ENCODE measurements at places on chromosomes 4 and X.
A peak's percentile ranks its signal among the peaks of the same experiment; 100 is the strongest.

DNA sequence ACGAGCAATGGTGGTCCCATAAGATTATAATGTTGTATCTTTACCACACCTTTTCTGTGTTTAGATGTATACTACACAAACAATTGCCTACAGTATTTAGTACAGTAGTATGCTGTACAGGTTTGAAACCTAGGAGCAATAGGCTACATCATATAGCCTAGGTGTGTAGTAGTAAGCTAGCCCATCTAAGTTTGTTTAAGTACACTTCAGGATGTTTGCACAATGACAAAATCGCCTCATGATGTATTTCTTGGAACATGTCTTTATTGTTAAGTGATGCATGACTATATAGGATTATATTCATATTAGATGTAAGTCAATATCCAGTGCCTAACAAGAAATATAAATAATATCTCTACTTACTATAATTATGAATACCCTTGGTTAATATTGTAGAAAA lies 104.6 kb downstream of the SLC10A6 start:
- DNase-seq: no peak

DNA sequence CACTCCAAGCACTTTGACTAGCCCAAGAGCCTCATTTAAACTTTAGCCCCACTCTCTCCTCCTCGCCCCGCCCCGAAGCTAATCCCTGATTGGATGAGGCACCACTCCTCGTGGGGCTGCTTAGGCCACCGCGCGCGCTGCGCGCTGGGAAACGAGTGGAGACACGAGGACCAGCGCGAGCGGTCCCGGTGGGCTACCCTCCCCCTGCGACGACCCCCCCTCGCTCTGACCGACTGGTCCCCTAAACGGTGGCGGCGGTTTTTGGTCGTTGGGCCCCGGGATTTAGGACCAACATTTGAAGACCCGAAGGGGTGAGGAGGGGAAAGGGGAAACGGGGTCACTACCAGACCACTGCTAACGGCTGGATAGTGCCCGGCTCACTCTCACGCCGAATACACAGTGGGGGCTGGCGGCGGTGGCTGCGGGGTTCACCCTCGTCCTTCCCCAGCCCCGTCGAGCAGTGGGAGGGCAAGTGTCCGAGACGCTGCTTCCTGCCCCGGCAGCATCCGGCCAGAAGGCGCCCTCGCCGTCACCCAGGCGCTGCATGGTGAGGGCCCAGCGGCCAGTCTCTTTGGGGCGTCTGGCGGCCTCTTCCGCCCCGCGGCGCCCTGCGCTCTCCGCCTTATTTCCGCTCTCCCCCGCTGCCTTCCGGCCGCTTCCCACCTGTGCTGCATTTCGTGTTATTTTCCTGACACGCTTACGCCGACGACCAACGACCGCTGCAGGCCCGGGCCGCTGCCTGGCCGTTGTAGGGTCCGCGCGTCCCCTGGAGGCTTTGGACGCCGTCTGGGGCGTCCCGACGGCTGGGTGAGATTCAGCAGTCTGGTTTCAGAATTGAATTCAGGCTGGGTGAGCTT lies at the start of gene RBM46:
TSS of gene RBM46 (plus strand) at position 147 of the 857 bp plus-strand sequence. CDS start 15,481 bp downstream, outside the sequence.
- no peak for DNase-seq

DNA sequence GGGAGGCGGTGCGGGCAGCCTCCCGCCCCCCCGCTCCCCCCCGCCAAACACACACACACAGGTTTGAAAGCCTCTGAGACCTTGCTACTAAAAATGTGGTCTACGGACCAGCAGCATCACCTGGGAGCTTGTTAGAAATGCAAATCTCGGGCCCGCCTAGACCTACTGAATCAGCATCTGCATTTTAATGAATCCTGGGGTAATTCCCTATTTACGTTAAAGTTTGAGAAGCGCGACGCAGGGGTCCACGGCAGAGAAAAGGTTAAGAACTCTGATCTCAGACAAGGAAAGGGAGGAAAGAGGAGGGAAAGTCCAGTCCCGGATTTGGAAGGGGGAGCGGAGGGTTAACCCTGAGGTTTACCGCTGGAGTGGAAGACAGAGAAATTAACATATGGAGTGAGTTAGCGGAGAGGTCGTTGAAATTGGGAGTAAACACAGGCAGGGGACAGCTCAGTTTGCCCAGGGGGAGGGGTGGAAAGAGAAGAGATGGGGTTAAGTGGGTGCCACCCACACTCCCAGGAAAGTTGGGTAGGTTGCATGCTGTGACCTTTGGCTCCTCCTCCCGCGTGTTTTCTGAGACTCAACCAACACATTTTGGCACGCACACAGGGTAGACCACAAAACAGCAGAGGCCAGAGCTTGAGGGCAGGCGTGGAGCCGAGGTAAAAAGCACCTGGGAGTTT lies 483.6 kb downstream of the BCOR start:
- DNase-seq: peak; percentile 57

- no peak for DNase-seq
These were observed 1527.3 kb downstream of the TECRL start for GRCh38 chr4:62881901-62882300.

DNA sequence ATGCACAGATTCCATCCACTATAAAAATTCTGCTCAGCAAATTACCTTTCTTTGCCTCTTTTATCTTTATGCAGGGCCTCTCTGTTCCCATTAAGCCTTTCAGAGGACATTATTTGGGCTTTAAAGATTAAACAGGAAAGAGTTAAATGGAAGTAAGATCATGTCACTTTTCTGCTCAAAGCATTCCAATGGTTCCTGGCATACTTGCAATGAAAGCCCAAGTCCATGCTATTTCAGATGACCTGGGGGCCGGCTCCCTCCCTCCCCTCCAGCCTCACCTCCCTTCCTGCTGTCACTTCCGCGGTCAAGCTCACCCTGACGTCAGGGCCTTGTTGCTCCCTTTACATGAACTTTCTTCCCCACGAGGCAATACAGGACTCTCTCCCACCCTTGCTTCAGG lies 125.5 kb downstream of the C4orf51 start:
- no peak for DNase-seq

GRCh38 chrX:103347682-103348397 lies 8.5 kb upstream of the TCEAL9 start:
- no peak for DNase-seq

Data from activated T-cell treated with anti-CD3 and anti-CD28 coated beads for 4 hours (primary cell).